ENCODE measurements at places on chromosomes 2 and 18.

DNA sequence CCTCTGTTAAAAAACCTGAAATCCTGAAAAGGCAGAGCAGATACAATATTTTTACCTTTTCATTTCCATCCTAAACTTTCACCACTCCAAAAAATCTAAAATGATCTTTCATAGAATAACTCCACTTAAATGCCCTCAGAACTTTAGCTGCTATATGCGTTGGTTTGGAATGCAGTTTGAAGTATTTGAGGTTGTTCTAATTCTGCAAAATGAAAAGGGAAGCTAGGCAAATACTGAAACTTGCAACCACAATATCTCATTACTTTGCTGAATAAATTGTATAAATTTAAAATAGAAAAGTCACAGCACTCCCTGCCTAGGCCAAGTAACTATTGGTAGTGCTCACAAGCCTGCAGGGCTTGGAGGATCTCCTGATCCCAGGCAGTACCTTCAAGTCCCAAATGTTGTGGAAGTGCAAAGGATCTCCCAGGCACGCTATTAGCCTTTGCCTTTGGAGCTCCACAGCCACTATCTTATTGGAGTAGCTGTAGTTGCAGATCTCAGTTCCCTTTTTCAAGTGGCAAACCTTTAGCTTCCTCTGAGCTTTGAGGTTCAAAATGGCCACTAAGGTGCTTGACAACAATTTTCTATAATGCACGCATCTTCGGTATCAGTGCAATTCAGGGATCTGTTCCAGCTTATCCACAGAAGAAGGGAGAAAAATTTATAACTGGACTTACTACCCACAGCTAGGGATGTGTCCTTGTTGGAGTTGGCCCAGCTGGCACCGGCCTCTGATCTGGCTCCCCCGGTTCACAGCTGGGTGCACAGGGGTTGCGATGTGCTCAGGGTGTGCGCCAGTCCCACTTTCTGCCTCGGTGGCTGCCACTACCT, 43.4 kb upstream of the ANKRD62 start:
- no peak overlapping the region for H3K27ac ChIP-seq
- no peak overlapping the region for H3K4me3 ChIP-seq
- no peaks in the 10 kb centered on the region for H3K4me1 ChIP-seq
- H3K27me3 ChIP-seq, result no peaks in the 10 kb centered on the region

GRCh38 chr2:233990261-233990798, 60.2 kb upstream of the SPP2 start:
- H3K27me3 ChIP-seq, result no peaks in the 10 kb centered on the region
- no peak overlapping the region for H3K4me3 ChIP-seq
- no peak overlapping the region for H3K27ac ChIP-seq
- H3K4me1 ChIP-seq, result no peaks in the 10 kb centered on the region
- no peaks in the 10 kb centered on the region for H3K36me3 ChIP-seq

DNA sequence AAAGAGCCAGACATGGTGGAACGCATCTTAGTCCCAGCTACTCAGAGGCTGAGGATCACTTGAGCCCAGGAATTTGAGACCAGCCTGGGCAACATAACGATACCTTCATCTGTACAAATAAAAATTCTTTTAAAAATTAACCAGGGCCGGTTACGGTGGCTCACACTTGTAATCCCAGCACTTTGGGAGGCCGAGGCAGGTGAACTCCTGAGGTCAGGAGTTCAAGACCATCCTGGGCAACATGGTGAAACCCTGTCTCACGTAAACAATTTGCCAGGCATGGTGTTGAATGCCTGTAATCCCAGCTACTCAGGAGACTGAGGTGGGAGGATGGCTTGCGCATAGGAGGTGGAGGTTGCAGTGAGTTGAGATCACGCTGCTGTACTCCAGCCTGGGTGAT, 25.8 kb upstream of the KCNG3 start:
- H3K4me1 ChIP-seq, result no peaks in the 10 kb centered on the region
- H3K27me3 ChIP-seq, result no peaks in the 10 kb centered on the region

- no peak for DNase-seq
- no peaks in the 10 kb centered on the region for H3K27me3 ChIP-seq
- no peak overlapping the region for H3K4me3 ChIP-seq
- H3K4me1 ChIP-seq, result peaks cover 10% of the 10 kb centered on the region
- no peak overlapping the region for H3K27ac ChIP-seq
- H3K36me3 ChIP-seq, result no peaks in the 10 kb centered on the region
These were observed 411.6 kb upstream of the TCF4 start for GRCh38 chr18:55999641-56000040.

DNA sequence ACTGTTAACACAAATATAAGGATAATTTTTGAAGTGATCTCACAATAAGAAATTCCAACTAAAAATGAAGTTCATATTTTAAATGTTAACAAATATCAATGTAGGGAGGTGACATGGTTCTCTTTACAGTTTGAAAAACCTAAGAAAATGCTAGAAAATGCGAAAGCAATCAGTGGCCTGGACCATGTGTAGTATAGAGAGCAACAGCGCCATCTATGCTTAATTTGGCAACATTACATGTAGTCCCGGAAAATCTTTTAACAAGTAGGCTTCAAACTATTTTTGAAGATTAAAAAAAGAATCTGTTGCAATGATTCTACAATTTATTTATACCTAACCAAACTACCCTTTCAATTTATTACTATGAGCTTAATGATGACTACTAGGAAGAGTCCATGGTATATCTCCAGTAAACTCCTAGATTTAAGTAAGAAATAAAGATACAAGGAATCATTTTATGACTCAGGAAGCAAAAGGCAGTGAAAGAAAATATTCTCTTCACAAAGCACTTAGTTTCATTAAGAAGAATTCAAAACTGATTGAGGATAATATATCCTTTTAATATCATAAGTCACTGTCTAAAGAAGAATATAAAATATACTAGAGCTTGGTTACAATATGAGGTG, 33.3 kb downstream of the NDUFA10 start:
- no peak overlapping the region for H3K27ac ChIP-seq
- H3K36me3 ChIP-seq, result peaks cover 6% of the 10 kb centered on the region
- DNase-seq, result peak; percentile 60
- no peak overlapping the region for H3K4me3 ChIP-seq
- H3K27me3 ChIP-seq, result no peaks in the 10 kb centered on the region

DNA sequence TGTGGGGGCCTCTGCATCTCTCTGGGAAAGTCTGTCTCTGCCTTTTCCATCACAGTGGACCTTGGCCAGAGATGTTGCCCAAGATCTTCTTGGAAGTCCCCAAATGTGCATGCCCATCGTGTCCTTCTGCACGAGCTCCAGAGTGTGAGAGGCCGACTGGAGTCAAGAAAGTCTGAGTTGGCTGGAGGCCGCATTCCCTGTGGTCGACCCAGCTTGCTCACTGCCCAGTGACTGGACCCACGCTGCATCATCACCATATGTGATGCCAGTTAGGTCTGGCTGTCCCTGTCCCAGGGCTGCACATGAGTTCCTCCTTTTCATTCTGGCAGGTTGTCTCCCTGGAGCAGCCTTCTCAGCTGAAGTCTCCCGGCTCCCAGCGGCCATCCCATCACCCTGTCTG, 93.8 kb downstream of the ARL4C start:
- no peaks in the 10 kb centered on the region for H3K27me3 ChIP-seq
- no peak overlapping the region for H3K27ac ChIP-seq
- H3K36me3 ChIP-seq, result no peaks in the 10 kb centered on the region
- H3K4me3 ChIP-seq, result no peak overlapping the region

GRCh38 chr2:70691497-70692140, 76.4 kb downstream of the ADD2 start:
- peaks cover 5% of the 10 kb centered on the region for H3K36me3 ChIP-seq
- no peaks in the 10 kb centered on the region for H3K27me3 ChIP-seq
- H3K4me3 ChIP-seq, result no peak overlapping the region
- H3K4me1 ChIP-seq, result peaks cover 4% of the 10 kb centered on the region

GRCh38 chr2:223647258-223647952, 45.2 kb upstream of the SCG2 start:
- H3K4me1 ChIP-seq, result no peaks in the 10 kb centered on the region
- no peak overlapping the region for H3K27ac ChIP-seq
- no peak for DNase-seq

DNA sequence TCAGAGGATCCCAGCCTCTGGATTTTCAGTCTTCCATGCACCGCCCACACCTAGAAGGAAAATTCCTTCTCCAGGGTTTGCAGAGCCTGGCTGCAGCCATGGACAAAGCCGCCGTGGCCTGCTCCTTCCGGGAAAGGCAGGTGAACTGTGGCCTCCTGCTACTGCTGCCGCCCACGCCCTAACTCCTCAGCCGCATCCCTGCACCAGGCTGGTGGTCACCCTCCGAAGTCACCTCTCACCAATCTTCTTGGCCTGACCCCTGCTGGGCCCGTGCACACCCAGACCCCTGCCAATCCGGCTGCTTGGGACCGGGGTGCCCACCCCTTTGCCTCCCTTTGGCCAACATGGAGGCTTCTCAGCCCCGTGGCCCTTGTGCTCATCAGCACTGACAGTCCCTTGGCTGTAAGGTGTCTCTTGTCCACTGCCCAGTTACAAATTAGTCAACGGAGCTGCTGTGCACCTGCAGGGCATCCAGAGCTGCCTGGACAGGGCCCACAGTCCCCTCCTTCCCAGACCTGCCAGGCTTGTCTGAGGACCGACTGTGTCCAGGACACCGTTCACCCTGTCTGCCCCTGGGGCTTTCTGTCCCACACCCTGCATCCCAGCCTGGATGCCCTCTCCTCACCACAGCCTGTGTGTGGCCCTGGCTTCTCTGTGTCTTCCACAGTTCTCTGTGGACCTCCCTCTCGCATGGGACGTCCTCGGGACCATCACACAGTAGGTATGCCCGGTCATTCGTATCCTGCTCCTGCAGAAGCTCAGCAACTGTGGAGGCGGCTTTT, 130.1 kb upstream of the TPO start:
- no peak overlapping the region for H3K4me3 ChIP-seq
- DNase-seq, result no peak
- H3K4me1 ChIP-seq, result no peaks in the 10 kb centered on the region
- no peaks in the 10 kb centered on the region for H3K27me3 ChIP-seq
- no peaks in the 10 kb centered on the region for H3K36me3 ChIP-seq
- H3K27ac ChIP-seq, result no peak overlapping the region

GRCh38 chr18:12862874-12863482, 21.1 kb downstream of the PTPN2 start:
- no peaks in the 10 kb centered on the region for H3K27me3 ChIP-seq
- H3K4me1 ChIP-seq, result peaks cover 5% of the 10 kb centered on the region
- no peak overlapping the region for H3K4me3 ChIP-seq
- no peaks in the 10 kb centered on the region for H3K36me3 ChIP-seq
- no peak overlapping the region for H3K27ac ChIP-seq

- no peaks in the 10 kb centered on the region for H3K27me3 ChIP-seq
- H3K4me1 ChIP-seq, result no peaks in the 10 kb centered on the region
- H3K36me3 ChIP-seq, result no peaks in the 10 kb centered on the region
- H3K4me3 ChIP-seq, result no peak overlapping the region
These were observed 679.3 kb downstream of the NR4A2 start for GRCh38 chr2:155653176-155653575.
